ENCODE measurements at places on chromosomes 6 and 20.

DNA sequence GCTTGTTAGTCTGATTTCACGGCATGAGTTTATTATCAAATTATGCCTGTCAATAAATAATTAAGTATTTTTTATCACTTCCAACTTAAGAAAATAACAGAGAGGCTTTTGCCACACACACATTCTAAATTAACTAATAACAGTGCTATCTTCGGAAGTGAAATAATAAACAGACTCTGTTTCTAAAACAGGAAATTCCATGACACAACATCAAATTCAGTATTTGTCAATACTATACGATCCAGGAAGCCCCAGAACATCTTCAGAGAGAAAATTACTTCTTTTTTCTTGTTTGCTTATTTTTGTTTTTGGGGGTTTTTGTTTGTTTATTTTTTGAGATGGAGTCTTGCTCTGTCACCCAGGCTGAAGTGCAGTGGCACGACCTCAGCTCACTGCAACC lies 150.7 kb upstream of the PRDM1 start:
- no peak for DNase-seq

- DNase-seq: no peak
Observed at GRCh38 chr6:72890233-72890632, 268.4 kb downstream of the KCNQ5 start.

- DNase-seq: no peak
Observed at GRCh38 chr6:95127261-95127660, 450.1 kb upstream of the MANEA start.

DNA sequence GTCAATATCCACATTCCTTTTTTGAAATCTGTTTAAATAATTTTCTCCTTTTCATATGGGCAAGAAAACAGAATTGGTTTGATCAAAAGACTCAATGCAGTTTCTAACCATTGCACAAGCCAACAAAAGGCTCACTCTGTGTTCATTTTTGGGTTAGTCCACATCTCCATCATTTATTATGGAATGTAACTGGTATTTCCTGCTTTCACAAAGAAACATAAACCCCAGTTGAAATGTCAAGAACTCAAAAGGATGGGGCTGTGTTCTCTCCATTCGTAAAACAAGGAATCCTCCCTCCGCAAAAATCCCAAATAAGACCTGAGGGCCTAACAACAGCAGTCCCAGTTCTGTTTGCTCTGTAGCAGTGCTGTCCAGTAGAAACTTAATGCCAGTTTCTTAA lies 420.9 kb downstream of the GJA1 start:
- DNase-seq: peak; percentile 46

DNA sequence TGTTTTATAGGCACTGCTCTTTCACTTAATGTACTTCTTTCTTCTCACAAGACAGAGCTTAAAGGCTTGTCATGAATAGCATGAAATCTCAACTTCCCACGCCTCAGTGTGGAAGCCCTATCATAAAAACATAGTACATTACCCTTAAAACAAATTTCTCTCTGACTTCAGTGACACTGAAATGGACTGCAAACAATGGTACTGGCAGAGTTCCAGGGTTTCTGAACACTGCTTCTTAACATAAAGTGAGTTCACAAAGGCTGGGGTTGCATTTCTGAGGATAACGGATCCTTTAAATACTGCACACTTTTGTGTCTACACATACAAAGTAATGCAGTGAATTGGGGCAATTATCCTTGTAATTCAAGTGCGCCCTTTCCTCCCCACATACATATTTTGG lies 32.3 kb upstream of the PLEKHG1 start:
- no peak for DNase-seq

GRCh38 chr20:41306061-41306727 lies 11.3 kb downstream of the ZHX3 start:
- no peak for DNase-seq

DNA sequence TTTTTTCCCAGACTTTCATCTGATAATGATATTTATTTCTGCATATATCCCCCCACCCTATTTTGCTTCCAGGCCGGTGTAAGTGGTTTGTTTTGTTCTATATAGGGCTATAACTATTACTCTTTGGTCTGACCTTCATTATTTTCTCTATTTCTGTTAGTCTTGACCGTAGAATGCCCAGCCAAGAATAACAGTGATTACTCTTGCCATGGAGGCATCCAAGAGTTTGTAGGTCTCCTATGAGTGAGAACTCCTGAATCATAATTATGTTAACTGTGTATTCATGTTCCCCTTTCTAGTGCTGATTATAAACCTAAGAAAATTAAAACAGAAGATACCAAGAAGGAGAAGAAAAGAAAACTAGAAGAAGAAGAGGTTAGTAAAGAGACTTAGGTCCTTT lies 52.2 kb downstream of the TOP1 start:
- peak; percentile 55 for DNase-seq

DNA sequence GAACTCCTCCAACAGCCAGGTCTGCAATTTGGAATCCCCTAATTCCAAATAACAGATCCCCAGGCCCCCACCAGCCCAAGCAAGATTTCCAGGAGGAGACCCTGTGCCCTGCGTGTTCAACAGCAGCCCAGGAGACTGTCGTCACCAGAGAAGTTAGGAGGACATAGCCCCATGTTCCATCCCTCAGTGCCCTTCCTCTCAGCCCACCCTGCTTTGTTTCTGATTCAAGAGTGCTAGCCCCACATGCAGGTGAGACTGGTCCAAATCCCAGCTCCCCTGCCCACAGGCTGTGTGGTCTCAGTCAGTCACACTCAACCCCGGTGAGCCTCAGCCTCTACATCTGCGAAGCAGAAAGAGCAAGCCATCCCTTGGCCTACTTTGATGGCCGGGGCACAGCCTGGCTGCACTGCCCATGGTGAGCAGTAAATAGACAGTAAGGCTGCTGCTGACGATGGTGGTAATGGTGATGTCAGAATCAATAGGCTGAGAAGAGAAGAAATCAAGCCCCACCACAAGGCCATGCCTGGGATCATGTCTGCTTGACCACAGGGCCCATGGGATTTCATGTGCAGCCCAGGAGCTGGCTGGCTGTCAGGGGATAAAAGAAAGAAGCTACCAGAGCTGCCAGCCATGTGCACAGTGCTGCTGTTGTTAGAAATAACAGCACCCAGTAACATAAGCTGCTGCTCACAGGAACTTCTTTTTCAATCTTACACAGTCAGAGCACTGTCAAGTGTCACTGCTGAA lies 51.5 kb upstream of the NXT1 start:
- DNase-seq: peak; percentile 13

- no peak for DNase-seq
Observed at GRCh38 chr20:11755071-11755841, 162.4 kb upstream of the BTBD3 start.

DNA sequence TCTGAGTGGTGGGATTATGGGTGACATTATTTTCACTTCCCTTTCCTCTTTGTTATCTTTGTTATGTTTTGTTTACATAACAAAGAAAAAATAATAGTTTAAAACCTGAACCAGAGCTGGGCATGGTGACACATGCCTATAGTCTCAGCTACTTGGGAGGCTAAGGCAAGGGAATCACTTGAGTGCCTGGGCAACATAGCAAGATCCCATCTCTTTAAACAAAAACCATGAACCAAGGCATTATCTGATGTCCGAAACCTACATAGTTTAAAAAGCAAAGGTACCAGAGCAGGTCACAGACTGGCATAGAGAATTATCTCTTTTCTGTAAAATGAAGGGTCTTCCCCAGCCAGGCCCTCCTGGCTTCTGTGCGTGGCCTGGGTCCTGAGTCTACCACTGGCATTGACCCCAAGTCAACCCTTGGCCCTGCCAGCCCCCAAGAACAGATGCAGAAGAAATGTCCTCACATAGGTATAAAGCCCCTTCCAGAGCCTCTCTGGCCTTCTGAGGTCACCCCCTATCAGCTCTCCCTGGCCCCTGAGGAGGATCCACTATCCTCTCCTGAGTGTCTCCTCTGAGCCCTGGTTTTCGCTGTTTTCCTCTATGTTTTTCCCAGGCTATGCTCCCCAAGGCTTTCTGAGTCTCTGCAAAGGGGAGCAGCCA lies 81.3 kb downstream of the TRERF1 start:
- no peak for DNase-seq

DNA sequence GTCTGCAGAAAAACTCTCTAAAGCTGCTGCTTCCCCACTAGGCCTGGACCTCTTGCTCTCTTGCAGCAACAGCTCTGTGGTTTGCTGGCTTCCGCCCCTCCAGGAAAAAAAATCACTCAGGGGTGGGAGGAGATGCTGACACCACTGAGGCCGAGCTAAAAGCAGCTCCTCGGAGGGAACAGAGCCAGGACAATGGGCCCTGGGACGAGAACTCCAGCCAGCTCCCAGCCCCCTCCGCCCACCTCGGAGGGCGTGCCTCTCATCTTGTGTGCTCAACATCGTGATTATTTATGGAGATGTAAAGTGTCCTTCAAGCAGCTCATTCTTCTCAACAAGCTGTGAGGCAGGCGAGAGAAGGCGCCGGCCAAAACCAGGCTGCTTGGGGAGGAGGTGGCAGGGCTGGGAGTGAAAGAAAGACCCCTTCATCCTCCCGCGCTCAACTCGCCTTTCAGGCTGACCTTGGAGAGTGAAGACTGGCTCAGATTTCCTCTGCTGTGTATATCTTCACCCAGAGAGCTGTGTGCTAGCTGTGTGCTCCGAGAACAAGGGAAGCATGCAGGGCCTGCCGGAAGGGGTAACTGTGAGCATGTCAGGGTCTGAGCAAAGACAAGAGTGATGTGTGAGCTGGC lies 53.5 kb upstream of the LRFN2 start:
- DNase-seq: no peak

DNA sequence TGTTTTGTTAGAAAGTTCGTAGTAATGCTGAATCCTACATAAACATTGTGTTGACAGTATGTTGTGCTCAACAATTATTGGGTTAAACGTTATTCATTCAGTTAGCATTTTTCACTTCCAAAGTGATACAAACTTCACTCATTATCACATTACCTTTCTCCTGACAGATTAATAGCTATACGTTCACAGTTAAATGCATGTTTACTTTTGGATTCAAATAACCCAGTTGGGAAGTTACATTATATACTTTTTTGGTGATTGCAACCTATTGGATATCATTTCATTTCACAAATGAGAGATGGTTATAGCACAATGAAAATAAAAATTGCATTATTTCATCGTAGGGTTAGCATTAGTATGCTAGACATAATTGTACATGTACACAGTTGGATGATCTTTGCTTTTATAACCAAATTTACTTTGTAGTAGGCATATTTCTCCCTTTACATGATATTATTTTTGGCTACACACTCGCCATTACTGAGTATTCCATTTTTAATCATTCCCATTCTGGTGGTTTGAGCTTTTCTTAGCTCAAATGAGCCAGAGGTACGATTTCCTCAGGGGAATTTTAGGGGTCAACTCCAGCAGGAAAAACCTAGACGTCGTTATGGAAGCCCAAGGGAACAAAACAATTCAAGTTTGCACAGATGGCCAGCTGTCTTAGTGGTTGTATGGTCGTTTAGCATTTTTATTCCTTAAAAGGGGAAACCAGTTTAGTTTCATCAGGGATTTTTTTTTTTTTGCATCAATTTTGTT lies 2.1 kb upstream of the HIVEP1 start:
- DNase-seq: peak; percentile 75

DNA sequence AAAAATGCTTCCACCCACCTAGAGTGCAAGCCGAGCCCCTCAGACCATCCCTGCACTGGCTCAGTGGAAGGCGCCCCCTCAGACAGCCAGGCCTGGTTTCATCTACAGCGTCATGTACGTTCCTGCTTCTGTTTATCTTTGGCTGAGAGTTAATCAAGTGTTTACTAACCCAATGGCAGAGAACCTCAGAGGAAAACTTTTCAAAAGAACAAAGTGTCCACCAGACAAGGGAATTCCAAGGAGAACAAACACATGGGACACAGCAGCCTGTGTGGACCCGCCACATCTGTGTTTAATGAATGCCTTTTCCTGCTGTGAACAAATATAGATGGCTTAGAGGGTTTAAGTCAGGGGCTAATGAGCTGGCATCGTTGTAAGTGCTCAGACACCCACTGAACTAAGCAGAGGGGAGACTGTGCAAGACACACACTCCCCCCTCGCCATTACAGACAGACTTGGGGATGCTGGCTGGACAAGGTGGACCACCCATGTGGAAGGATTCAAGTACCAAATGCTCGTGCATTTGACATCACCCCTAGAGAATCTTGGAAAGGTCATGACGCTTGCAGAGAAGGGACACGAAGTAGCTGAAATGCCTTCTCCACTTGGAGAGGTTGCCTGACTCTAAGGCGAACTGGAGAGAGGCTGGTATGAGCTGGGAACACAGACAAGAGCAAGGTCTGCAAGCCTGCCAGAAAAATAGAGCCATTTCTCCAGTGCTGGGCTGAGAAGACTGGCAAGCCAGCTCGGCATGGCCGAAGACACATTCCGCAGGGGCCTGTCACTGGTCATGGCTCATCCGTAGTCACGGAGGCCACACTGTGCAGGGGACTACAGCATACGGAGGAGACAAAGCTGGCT lies 53.5 kb upstream of the NXT1 start:
- DNase-seq: peak; percentile 40

DNA sequence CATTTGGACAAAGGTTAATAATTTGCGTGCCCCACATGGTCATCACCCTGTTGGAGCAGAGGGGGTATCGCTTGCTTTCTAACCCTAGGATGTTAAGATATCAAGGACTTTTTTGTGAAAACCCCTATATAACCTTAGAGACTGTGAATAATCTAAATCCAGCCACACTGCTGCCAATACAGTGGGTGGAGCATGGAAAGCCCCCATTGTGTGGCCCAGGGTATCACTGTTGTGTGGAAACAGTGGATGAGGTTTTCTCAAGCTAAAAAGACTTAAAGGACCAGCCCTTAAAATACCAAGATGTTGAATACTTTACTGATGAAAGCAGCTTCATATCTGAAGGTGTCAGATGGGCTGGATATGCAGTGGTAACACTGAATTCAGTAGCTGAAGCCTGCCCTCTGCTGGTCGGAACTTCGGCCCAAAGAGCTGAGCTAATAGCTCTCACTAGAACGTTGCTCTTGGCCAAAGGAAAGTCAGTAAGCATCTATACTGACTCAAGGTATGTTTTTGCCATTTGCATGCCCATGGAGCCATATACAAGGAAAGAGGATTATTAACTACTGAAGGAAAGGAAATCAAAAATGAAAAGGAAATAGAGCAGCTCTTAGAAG lies 695.2 kb downstream of the PHF3 start:
- DNase-seq: peak; percentile 33

- DNase-seq: no peak
Observed at GRCh38 chr20:11912659-11913415, 4.9 kb upstream of the BTBD3 start.

- DNase-seq: no peak
Observed at GRCh38 chr6:37840940-37841300, 21.4 kb downstream of the ZFAND3 start.

DNA sequence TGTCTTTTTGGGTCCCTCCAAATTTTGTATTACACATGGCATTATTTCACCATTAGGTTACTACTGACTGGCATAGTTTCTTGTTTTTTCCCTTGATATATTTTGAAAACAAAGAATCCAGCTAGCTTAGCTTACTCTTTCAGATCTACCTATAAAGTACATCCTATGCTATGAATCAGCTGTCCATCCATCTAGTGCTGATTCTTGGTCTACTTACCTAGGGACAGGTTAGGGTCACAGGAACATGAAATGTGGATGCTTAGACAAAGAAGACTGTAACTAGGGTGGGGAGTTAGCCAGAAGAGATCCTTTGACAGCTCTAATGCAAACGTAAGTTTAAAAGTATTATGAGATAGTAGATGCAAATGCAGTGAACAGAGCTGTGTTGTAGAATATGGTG lies 91.7 kb downstream of the NKAIN2 start:
- no peak for DNase-seq

- peak; percentile 55 for DNase-seq
Observed at GRCh38 chr20:4508773-4509172, 212.9 kb upstream of the PRND start.
